ENCODE measurements at places on chromosomes 7 and 10.

- no peak for DNase-seq
Observed at GRCh38 chr10:13168781-13169180, 7.4 kb downstream of the MCM10 start.

- DNase-seq, result no peak
Observed at GRCh38 chr10:51273574-51273973, 199.3 kb downstream of the PRKG1 start.

- peak; percentile 83 for DNase-seq
Observed at GRCh38 chr7:143013893-143014292, 13.0 kb downstream of the OR9A2 start.

DNA sequence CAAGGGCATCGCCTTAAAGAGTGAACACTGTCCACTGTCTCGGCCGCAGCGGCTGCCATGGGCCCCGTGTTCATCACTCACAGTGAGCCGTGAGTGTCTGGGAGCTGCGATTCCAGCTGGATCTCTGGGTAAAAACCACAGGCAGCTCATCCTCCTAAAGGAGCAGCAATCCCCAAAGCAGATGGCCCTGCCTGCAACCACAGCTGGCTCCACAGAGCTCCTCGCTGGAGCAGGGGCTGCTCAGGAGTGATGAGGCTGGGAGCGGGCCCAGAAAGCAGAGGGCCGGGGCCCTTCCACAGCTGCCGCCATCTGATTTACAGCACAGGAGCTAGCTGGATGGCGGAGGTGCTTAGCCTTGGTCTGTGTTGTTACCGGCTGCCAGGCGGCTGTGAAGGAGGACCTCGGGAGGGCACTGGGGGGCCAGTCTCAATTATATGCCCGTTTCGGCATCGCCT, 6.6 kb upstream of the TMEM184A start:
- DNase-seq, result no peak

DNA sequence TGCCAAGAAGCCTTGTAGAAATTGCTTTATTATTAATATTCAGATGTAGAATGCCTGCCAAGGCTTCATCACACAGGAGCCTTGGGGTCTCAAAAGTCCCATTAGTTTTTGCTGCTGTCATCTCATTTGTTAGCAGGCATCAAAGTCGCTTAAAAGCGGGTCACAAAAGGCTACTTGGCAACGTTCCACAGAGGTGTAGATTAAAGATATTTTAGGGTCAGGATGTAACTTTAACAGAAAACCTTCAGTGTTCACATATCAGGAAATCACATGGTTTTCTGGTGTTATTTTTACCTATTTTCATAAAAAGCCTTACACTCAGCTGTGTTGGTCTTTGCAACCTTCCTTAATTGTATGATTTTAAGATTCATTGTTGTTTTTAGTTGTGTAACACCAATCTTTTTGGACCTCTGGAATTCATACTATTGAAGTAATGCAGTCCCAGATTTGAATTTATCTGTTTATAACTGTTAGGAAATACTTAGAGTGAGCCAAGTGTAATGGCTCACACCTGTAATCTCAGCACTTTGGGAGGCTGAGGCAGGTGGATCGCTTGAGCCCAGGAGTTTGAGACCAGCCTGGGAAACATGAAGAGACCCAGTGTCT, 65.3 kb downstream of the TET1 start:
- peak; percentile 34 for DNase-seq

DNA sequence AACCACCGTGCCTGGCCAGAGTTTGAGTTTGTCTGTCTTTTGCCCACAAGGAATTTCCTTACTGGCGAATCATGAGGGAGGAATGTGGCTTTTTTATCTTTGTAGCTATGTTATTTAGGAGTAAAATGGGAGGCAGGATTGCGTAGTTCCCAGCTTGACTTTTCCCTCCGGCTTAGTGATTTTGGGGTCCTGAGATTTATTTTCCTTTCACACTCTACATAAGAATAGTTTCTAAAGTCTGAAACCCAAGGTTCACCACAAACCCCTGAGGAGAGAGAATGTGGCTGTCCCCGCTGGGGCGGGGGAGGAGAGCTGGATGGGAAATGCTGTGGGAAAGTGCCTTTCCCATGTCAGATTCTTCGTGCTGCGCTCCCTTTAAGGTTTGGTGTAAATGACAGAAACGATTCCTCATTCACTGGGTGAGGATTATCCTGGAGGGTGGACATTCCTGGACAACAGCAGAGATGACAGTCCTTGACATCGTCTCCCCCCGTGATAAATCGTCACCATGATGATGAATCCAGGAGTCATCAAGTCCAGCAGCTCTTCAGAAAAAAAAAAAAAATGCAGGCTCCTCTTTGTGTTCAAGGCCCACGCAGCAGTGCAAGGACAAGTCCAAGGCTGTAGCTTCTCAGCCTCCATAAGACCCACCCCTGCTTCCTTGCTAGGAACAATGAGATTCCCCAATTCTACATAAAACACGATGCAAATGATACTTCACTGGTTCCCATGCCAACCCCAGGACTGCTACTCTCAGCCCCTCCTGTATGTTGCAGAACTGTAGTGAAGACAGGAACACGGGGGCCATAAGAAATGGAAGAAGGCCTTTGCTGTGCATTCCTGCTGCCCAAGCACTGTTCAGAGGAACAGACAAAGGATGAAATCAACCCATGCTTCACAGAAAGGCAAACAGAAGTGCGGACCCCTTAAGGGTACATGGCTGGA, 233.1 kb downstream of the CCDC3 start:
- peak; percentile 9 for DNase-seq

- no peak for DNase-seq
Observed at GRCh38 chr10:118583611-118584010, 11.8 kb downstream of the PRLHR start.

GRCh38 chr10:102208311-102209035, 17.6 kb upstream of the ELOVL3 start:
- DNase-seq, result no peak

GRCh38 chr10:78448470-78448869, 414.8 kb downstream of the RPS24 start:
- DNase-seq, result no peak

DNA sequence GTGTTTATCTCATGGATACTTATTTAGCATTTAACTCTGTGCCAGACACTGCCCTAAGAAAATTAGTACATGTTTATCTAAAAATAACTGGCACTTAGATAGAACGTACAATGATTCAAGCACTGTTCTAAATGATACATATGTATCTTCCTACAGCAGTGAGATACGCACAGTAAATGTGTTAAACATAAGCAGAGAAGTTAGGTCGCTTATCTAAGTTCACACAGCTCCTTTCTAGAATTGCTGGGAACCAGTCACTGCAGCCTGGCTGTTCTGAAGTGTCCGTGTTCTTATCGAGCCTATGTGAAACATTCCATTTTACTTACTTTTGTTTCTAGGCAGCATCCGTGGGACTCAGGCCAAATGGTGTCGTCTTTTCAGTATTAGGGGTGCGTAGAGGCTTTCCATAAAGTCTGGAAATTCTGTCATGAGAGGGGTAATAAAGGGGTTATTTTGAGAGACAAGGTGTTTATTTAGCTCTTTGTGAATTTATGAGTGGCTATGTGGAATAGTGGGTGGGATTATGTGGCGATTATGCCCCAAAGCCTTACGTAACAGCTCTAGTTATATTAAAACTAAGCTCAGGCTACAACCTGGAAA, 186.9 kb downstream of the SND1 start:
- peak; percentile 72 for DNase-seq

GRCh38 chr7:141785706-141786552, 4.1 kb upstream of the TAS2R5 start:
- peak; percentile 65 for DNase-seq

DNA sequence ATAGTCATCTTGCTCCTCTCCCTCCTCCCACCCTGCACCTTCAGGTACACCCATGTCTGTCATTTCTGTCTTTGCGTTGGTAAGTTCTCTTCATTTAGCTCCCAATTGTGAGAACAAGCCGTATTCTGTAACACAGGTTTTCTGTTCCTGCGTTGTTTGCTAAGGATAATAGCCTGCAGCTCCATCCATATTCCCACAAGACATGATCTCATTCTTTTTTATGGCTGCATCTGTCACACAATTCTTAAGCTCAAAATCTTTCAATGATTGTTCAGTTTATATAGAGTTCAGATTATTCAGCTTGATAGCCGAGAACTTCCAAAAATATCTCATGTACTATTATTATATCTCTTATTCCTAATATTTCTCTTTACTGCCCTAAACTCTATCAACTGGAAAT, 16.0 kb upstream of the TMEM168 start:
- DNase-seq, result no peak

- no peak for DNase-seq
Observed at GRCh38 chr10:10007957-10008356, 1009.7 kb upstream of the CELF2 start.

- DNase-seq, result no peak
Observed at GRCh38 chr7:128792471-128793180, 858 bp downstream of the CCDC136 start.

DNA sequence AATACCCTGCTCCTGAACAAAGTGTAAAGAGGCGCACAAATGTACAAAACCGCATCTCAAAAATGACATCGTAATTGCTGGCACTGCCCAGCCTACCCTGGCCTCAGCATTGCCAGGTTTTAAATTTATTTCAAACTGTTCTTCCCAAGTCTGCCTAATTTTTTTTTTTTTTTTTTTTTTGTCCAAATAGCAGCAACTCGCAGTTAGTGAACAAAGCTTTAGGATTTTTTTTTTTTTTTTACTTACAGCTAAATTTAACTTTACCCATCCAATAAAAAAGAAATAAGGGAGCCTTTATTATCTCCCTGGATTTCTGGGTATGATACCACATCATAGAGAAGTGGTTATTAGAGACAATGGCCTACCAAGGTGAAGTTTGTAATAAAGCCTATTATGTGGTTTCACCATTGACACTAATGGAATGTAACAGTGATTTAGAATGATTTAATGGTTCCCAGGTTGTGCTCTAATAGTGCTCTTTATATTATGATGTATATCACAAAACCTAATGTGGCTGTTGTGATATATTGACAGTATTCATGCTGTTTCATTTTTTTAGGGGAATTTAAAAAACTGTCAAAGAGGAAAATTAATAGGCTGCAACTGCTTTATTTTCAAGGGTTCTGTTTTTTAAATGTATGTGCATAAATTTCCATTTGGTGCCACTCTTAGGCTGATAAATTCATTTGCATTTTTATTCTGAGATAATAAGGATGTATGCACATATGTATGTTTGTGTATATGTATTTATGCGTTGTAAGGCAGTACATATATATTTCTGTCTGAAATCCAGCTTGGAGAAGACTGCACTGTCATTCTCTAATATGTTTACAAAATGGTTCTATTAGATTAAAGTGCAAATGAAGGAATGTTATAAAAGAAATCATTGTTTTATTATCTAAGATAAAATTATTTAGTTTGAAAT, 309.0 kb downstream of the TFEC start:
- DNase-seq, result no peak

DNA sequence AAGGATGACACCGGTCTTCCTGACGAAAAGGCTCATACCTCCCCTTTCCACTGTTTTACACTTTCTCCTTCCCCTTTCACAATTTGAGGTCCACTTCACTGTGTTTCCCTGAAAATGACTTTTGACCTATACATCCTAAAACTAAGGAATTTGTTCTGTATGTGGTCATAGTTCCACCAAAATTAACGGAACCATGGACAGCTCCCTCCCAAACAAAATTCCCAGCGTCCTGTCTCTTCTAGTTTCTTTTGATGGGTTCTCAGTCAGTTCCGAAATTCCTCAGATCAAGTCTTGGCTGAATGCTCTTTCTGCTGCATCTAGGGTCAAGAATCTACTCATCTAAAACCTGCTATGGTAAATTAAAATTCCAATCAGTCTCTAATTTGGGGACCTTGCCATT, 1191.9 kb downstream of the CNTNAP2 start:
- no peak for DNase-seq

- no peak for DNase-seq
Observed at GRCh38 chr7:2521341-2521745, 1.8 kb downstream of the LFNG start.

GRCh38 chr10:47015404-47015803, 104.2 kb downstream of the PTPN20 start:
- DNase-seq, result no peak

DNA sequence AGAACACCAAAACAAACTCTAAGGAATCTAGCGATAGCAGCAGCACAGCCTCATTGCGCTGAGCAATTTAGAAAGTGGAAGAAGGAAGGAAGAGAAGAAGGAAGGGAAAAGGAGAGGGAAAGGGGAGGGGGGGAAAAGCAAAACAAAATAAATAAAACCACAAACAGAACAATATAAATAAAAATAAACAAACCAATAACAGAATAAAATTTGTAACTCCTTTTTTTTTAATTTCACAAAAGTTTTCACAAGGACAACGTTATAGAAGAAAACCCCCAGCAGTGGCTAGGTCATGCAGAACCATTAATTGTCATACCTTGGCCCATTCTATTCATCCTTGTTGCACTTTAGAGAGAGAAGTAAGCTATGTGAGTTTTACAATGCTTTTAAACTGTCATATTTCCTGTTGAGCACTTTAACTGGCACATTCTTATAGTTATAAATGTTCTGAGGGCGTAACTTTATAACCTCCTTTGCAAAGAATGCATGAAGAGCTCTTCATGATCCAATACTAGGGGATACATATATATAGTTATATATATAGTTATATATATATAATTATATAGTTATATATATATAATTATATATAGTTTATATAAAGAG, 752.8 kb downstream of the KCNMA1 start:
- no peak for DNase-seq

DNA sequence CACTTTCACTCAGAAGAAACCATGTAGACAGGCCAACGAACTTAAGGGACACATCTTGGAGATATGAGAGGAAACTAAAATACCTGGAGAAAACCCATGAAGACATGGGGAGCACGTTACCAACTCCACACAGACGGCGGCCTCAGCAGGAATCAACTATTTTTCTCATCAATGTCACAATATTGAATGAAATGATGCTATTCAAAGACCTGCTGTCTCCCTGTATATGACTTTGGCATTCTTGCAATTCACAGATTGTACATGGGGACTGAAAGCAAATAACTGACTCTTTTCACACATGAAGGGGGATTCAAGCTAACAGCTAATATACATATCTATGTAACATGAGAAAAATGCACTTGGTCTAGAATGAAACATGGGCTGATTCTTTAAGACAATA, 869.0 kb downstream of the NXPH1 start:
- DNase-seq, result no peak

- DNase-seq, result no peak
Observed at GRCh38 chr7:107079212-107079940, 34.9 kb downstream of the PRKAR2B start.

DNA sequence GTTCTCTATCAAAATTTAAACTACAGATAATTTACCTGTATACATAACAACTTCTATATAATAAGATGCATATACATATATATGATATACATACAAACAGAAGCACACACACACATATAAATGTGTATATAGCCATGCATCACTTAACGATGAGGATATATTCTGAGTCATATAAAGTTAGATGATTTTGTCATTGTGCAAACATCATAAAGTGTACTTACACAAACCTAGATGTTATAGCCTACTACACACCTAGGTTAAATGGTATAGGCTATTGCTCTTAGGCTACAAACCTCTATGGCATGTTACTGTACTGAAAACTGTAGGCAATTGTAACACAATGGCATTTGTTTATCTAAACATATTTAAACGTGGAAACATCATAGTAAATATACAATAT, 937.6 kb upstream of the KCND2 start:
- no peak for DNase-seq
